ENCODE measurements at places on chromosomes 1 and 21.

DNA sequence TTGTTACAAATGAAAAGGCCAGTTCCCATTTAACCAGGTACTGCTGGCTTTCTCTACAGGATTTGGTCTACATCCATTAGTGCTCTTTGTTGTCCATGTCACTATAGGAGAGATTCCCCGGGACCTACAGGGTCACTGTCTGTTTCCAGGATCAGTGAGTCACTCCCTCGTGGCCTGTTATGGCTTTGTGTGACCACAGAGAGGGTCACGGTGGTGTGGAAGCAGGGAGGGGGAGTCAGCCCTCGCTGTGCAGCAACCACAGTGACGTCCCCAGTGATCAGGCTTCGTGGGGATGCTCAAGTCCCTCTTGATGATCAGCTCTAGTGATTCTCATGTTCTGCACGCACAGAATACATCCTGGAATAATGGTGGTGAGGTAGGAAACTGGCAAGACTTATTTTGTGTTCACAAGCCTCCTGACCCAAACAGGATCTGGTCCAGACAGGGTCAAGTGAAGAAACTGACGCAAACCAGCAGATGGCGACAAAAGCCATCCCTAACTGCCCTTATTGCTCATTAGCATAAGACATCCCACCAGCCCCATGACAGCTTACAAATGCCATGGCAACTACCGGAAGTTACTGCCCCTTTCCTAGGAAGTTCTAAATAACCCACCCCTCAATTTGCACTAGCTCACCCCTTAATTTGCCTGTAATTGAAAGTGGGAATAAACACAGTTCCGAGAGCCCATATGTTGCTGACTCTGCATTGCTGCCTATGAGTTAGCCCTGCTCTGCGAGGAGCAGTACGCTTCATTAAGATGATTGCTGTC lies 98.5 kb downstream of the DISC1 start:
- H3K36me3 ChIP-seq = no peaks in the 10 kb centered on the region
- H3K4me1 ChIP-seq = no peaks in the 10 kb centered on the region
- H3K27ac ChIP-seq = no peak overlapping the region
- no peak overlapping the region for H3K4me3 ChIP-seq
- peak; percentile 93 for DNase-seq

DNA sequence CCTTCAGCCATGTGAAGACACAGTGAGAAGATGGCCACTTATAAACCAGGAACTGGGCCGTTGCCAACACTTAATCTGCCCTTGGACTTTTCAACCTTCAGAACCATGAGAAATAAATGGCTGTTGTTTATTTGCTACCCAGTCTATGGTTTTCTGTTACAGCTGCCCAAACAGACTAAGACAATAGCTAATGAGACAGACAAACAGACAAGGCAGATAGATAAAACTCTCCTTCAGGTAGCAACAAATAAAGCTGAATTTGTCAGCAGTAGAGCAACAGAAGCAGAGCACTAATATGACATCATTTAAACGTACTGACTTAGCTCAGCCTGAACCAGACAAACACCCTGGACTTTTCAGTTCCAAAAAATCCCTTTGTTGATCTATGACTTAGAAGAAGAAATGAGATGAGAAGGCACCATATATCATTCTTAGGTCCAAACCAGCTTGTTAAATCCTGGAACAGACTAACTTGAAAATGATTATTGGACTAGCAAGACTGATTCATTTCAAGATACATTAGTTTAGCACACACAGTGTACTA lies 27.0 kb downstream of the ZZZ3 start:
- H3K36me3 ChIP-seq = no peaks in the 10 kb centered on the region
- no peak for DNase-seq
- no peak overlapping the region for H3K4me3 ChIP-seq
- H3K27me3 ChIP-seq = no peaks in the 10 kb centered on the region
- no peaks in the 10 kb centered on the region for H3K4me1 ChIP-seq
- H3K27ac ChIP-seq = no peak overlapping the region

GRCh38 chr21:25280061-25280460 lies 327.2 kb downstream of the MRPL39 start:
- H3K27me3 ChIP-seq = no peaks in the 10 kb centered on the region
- peak; percentile 62 for DNase-seq
- H3K4me1 ChIP-seq = no peaks in the 10 kb centered on the region
- H3K36me3 ChIP-seq = no peaks in the 10 kb centered on the region

DNA sequence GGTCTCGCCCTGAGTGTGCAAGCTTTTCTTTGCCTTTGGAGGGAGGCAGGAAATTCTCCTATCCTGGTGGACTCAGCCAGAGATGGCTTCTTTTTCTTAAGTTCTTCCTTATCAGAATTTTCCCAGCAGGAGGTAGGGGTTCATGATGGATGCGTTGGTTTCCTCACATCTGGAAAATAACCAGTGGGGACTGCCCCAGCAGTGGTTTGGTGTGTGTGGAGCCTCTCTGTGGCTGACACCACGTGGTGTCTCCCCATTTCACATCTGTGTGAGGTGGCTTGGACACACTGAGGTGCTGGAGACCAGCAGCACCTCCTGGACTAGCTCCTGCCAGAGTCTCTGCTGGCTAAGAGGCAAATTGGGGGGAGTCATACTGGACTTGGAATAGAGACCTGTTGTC lies 32.6 kb downstream of the B3GALT5 start:
- no peak overlapping the region for H3K4me3 ChIP-seq
- no peaks in the 10 kb centered on the region for H3K27me3 ChIP-seq
- H3K27ac ChIP-seq = no peak overlapping the region
- no peak for DNase-seq
- H3K36me3 ChIP-seq = no peaks in the 10 kb centered on the region
- H3K4me1 ChIP-seq = peaks cover 6% of the 10 kb centered on the region

DNA sequence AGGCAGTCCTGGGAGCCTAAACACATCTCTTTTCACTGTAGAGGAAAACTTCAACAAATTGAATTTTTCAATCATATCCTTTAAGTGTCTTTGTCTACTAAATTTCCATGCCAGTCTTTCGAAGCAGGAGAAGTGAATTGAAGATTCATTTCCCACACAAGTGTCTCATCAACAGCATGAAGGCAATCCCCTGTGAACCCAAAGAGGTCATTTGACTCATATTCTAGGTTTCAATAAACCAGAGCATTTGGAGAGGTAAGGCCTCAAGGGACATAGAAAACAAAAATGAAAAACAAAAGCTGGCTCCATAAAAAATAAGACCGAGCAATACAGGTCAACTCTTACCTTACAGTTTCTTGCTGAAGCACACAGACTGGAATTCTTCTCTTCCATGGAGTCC lies 94.1 kb upstream of the ATP1B1 start:
- H3K36me3 ChIP-seq = no peaks in the 10 kb centered on the region
- no peak overlapping the region for H3K27ac ChIP-seq
- H3K4me1 ChIP-seq = no peaks in the 10 kb centered on the region

- peaks cover 4% of the 10 kb centered on the region for H3K4me1 ChIP-seq
- peaks cover 10% of the 10 kb centered on the region for H3K36me3 ChIP-seq
- no peak overlapping the region for H3K27ac ChIP-seq
These were observed 9.7 kb downstream of the ARHGEF2 start for GRCh38 chr1:155968670-155969069.

- no peaks in the 10 kb centered on the region for H3K36me3 ChIP-seq
- no peak overlapping the region for H3K27ac ChIP-seq
- DNase-seq = no peak
These were observed 60.7 kb downstream of the ZNF697 start for GRCh38 chr1:119587341-119587740.

DNA sequence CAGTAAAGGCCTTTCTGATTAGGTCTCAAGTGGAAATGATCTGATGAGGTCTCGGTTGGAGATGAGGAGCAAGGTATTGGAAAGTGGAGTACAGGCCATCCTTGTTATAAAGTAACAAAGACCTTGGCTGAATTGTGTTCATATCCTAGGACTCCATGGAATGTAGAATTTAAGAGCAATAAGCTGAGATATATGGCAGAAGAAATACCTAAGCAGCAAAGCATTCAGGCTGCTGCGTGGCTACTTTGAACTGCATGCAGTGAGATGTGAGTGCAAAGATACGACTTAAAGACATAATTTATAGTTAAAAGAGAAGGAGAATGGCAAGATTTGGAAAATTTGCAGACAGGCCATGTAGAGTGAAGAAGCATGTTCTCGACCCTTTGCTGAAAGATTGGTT lies 11.2 kb upstream of the XPR1 start:
- no peak for DNase-seq
- no peaks in the 10 kb centered on the region for H3K27me3 ChIP-seq
- no peak overlapping the region for H3K4me3 ChIP-seq

GRCh38 chr1:108590441-108590840 lies 30.5 kb downstream of the EEIG2 start:
- no peak overlapping the region for H3K27ac ChIP-seq
- H3K27me3 ChIP-seq = no peaks in the 10 kb centered on the region
- H3K4me3 ChIP-seq = no peak overlapping the region
- H3K36me3 ChIP-seq = no peaks in the 10 kb centered on the region
- H3K4me1 ChIP-seq = no peaks in the 10 kb centered on the region
- DNase-seq = no peak

DNA sequence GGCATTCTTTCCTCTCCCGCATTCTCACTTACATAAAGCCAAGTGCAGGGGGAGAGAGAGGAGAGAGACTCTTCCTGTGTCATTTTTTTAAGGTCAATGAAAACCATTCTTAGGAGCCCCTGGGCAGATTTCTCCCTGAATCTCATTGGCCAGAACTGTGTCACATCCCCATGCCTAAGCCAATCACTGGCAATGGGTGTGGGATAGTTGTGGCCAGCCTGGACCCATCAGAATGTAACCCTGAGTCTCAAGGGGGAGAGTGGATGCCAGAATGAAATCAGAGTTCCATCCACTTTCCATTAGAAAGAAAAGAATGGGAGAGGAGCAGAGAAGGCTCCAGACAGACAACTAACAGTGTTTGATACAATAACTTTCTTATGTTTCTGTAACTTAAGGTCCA lies 31.2 kb upstream of the COQ8A start:
- no peak overlapping the region for H3K27ac ChIP-seq
- no peaks in the 10 kb centered on the region for H3K27me3 ChIP-seq
- no peak overlapping the region for H3K4me3 ChIP-seq
- H3K36me3 ChIP-seq = peaks cover 3% of the 10 kb centered on the region
- no peaks in the 10 kb centered on the region for H3K4me1 ChIP-seq
- DNase-seq = peak; percentile 10

- no peak overlapping the region for H3K4me3 ChIP-seq
- no peaks in the 10 kb centered on the region for H3K27me3 ChIP-seq
These were observed 28.5 kb downstream of the PALMD start for GRCh38 chr1:99674115-99675064.

- H3K4me1 ChIP-seq = peaks cover 7% of the 10 kb centered on the region
- no peak overlapping the region for H3K27ac ChIP-seq
- H3K36me3 ChIP-seq = peaks cover under 1% of the 10 kb centered on the region
- no peaks in the 10 kb centered on the region for H3K27me3 ChIP-seq
These were observed 692 bp downstream of the SORT1 start for GRCh38 chr1:109396871-109397580.

GRCh38 chr1:178037510-178038253 lies 56.2 kb upstream of the RASAL2 start:
- H3K36me3 ChIP-seq = no peaks in the 10 kb centered on the region
- DNase-seq = peak; percentile 84
- no peak overlapping the region for H3K27ac ChIP-seq
- no peak overlapping the region for H3K4me3 ChIP-seq
- no peaks in the 10 kb centered on the region for H3K27me3 ChIP-seq

DNA sequence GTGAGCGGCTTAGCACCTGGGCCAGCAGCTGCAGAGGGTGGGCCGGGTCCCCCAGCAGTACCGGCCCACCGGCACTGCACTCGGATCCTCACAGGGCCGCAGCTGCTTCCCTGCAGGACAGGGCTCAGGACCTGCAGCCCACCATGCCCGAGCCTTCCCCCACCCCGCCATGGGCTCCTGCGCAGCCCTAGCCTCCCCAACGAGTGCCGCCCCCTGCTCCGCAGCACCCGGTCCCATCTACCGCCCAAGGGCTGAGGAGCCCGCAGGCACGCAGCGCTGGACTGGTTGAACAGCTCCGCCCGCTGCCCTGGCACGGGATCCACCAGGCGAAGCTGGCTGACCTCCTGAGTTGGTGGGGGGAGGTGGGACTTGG lies 6.3 kb upstream of the ACBD6 start:
- H3K4me1 ChIP-seq = no peaks in the 10 kb centered on the region
- H3K4me3 ChIP-seq = no peak overlapping the region
- no peaks in the 10 kb centered on the region for H3K36me3 ChIP-seq
- no peak for DNase-seq
- H3K27me3 ChIP-seq = no peaks in the 10 kb centered on the region
